ENCODE measurements at places on chromosomes 16 and 17.

DNA sequence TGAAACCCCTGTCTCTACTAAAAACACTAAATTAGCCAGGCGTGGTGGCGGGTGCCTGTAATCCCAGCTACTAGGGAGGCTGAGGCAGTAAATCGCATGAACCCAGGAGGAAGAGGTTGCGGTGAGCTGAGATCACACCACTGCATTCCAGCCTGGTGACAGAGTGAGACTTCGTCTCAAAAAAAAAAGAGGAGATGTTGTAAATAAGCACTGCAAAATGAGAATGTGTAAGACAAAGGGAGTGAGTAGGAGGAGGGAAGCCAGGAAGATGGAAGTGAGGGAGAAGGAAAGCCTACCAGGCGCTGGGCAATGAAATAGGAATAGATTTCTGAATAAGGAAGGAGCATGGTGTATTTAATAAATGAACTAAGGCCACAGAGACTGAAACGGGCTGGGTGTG lies 8.7 kb upstream of the PRPF8 start:
- no peak for DNase-seq

DNA sequence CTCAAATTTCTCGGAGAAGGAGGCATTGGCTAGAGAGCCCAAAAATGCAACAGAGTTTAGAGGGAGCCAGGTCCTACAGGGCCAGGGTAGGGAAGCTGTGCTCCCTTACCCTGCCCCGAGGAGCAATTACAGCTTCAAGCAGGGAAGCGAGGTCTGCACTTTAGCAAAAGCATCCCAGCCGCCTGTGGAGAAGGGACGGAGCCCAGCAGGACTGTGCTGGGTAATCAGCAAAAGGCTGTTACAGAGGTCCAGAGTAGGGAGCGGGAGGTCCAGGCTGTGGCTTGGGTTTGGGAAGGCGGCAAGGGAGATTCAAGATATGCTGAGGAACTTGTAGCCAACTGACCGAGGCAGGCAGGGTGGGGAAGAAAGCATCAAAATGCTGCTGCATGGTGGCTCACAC lies 162.6 kb downstream of the TMEM132E start:
- no peak for DNase-seq

GRCh38 chr17:66957951-66958579 lies 6.4 kb upstream of the CACNG4 start:
- DNase-seq = no peak

DNA sequence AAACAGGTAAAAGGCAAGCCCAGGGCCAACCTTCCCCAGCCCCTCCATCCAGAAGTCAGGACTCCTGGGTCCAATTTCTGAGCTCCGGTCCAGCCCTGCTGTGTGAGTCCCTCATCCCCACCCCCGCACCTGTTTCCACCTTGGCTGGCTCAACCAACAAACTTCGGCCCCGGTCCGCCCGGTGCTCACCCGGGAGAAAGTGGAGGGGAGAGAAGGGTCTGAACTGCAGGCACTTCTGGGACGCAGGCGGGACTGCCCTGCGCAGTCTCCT lies 541 bp downstream of the RHBDF2 start:
- DNase-seq = no peak
